ENCODE measurements at places on chromosomes 1 and 21. TPM values are rescaled to one million over a fixed set of nuclear protein-coding genes. Genes with fewer than 3 reads are reported as not detected.

DNA sequence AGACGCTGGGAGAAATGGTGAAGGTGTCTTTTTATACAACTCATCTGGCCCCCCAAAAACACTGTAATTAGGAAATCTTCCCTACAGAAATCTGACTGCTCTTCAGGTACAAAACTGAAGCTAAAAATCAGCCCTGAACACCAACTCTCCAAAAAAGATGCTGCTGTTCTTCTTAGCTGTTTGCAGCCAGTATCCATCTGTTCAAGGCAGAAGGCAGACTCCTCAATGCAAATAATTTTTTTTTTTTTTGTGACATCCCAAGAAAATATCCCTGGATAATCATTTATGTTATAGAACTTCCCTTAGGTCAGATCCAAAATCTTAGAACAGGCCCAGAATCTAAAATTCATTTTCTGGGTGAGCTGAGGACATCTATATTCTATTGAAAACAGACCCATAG lies 36.5 kb downstream of the TRIT1 start:
- no peak for DNase-seq

- DNase-seq, result no peak
Observed at GRCh38 chr1:3520419-3521378, 66.2 kb downstream of the ARHGEF16 start.

DNA sequence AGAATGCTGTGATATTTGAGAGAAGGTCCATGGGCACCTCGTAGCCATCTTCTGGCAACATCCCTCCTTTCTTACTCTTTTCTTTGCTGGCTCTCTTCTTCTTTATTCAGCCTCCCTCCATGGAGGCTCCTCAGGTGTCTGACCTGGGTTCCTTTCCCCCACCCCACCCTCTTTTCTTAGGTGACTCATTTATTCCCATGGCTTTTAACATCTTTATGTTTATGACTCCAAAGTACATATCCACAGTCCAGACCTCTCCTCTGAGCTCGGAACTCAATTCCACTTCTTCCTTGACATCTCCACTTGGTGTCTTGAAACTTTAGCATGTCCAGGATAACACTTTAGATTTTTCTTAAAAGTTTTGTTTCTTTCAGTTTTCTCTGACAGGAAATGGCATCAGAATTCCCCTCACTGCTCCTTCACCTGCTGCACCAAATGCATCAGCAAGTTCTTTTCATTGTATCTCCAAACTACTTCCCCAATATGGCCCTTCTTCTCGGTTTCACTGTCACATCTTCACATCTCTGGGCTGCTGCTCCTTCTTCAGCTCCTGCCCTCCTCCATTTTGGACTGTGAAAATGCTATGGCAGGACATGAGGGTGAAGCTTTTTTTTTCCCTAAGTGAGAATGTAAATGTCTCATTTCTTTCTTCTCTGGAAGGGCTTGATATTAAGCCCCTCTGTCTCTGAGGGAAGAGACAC lies 95.9 kb downstream of the GIPC2 start:
- DNase-seq, result no peak

DNA sequence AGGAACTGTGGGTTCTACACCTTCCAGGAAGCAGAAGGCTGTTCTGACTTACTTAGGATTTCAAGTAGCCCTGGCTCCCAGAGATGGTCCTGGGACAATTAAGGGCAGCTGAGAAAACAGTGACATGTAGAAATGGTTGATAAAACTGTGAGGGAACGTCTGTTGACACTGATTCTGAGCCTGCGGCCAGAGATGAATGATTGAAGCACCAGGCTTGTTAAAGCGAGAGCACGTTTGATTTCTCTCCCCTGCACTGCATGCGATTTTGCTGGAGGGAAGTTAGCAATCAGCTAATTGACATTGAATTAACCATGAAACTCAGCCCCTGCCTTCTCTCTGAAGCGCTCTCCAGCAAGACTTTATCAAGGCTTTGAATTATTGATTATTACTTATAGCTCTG lies 29.9 kb upstream of the POU3F1 start:
- no peak for DNase-seq

DNA sequence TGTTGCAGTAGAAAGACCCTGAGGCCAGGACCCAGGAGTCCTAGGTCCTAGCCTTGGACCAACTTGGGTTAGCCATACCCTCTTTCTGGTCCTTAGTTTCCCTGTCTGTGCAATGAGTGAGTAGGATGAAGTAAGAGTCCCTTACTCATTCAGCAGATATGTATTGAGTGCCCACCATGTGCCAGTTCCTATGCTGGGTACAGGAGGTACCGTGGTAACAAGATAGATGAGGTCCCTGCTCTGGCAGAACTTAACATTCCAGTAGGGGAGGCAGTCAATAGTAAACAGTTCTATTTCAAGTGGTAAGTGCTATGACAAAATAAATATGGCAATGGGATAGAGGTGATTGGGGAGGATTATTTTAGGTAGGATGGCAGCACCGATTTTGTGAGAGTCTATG lies 18.3 kb upstream of the PARS2 start:
- DNase-seq, result no peak

- peak; percentile 48 for DNase-seq
Observed at GRCh38 chr1:28887835-28888682, 26.3 kb upstream of the EPB41 start.

GRCh38 chr1:227558732-227559262 lies 4.6 kb upstream of the ZNF678 start:
- no peak for DNase-seq

DNA sequence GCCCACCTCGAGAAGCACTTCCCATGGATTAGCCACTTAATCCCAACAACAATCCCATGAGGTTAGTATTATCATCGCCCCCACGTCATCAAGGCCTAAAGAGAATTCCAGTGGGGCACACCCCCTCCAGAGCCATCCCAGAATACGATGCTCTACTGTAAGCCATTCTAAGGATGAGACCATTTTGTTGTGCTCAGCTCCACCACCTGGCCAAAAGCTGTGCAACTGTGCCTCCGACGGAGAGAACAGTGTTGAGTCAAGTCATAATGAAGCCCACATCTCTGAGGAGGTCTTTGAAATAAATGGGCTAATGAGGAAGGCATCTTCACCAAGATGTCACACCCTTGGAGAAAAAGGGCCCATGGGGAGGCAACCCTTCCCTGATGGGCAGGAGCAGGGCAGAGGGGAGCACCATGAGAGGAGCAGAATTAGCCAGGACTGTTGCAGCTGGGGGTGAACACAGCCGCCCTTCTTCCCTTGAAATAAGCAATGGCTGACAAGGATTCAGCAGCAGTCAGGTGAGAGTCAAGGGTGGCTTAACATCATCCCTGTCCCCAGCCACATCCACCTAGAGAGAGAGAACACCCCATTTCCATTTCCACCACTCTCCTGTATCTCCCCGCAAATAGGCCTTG lies 14.6 kb downstream of the SYF2 start:
- DNase-seq, result no peak

- DNase-seq, result peak; percentile 34
Observed at GRCh38 chr1:165890684-165891083, 63.3 kb downstream of the UCK2 start.

DNA sequence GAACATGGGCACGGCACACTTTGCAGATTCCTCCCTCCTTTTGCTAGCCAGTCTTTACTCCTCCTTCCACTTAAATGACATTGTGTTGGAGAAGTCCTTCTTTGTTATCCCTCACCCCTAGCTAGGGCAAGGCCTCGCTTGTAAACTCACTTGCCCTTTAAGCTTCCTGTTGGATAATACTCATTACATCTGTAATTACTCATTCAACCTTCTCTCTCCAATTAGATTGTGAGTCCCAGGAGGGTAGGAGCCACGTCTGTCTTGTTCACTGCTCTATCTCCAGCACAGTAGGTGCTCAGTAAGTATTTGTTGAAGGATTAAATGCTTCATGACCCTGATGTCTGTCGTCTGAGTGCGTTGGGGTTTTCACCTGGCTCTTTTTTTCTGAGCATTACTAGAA lies 98.7 kb upstream of the USP24 start:
- no peak for DNase-seq

FAM151A gene
- total RNA-seq, result 0.15 TPM

Data from left cardiac atrium (tissue), 4 donors.